Activated B cell treated with CpG ODN at 0.5 μM for 24 hours (primary cell): ENCODE measurements at places on chromosomes 13 and 19.

GRCh38 chr19:6060600-6061375, 49.5 kb downstream of the RFX2 start:
- DNase-seq = no peak

GRCh38 chr19:19077103-19077502, 13.3 kb downstream of the SLC25A42 start:
- no peak for DNase-seq

DNA sequence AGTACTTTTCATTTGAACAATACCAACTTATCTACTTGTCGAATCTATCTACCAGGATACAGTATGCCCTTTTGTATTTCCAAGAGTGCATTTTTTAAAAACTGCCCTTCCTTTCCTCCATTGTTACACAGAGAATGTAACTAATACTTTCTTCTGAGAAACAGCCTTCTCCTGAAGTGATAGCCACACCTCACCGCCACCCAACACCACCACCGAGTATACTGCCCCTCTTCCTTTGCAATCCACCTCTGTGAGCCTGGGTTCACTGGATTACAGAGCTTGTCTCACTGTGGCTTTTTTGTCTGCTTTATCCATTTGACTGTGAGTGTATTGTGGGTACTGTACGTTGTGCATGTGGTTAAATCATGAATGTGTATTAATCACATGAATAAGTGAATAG, 305.4 kb downstream of the KLF12 start:
- no peak for DNase-seq

GRCh38 chr19:44984005-44984404, 17.3 kb upstream of the RELB start:
- no peak for DNase-seq

- no peak for DNase-seq
These were observed 77.3 kb upstream of the SIAH3 start for GRCh38 chr13:45928843-45929242.

GRCh38 chr13:29129616-29130015, 309.5 kb downstream of the MTUS2 start:
- DNase-seq = no peak

DNA sequence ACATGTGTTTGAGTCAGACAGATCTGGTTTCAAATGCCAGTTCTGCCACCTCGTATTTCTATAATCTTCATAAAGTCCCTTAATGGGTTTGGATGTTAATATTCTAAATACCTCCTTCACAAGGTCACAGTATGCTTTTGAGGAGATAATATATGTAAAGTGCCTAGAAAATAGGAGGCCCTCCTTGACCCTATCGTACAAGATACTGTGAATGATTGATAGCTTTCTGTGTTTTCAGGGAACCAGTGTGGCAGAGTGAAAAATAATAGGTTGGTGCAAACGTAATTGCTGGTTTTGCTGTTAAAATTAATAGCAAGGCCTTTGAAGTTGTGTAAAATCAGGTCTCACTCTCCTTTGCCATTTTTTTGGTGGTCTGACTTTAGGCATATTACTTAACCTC, 77.5 kb upstream of the SCEL start:
- no peak for DNase-seq

- peak; percentile 55 for DNase-seq
These were observed 4.5 kb upstream of the RAB3A start for GRCh38 chr19:18208098-18208951.

GRCh38 chr19:14514215-14514863, 3.9 kb downstream of the DNAJB1 start:
- DNase-seq = no peak

GRCh38 chr13:51734786-51735185, 69.2 kb downstream of the DHRS12 start:
- no peak for DNase-seq

DNA sequence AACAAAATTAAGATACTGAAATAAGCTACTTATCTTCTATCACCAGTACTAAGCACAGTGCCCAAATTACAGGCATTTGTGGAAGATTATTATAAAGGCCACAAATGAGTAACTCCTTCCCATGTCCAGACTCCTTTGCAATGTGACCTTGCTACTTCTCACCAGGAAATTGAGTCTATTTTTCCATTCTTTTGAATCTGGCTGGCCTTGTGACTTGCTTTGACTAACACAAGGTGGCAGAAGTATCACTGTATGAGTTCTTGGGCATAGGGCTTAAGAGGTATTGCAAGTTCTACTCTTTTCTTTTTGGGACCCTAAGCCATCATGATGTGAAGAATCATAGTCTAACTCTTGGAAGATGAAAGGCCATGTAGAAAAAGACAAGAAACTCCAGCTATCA, 49.9 kb downstream of the UGGT2 start:
- no peak for DNase-seq

DNA sequence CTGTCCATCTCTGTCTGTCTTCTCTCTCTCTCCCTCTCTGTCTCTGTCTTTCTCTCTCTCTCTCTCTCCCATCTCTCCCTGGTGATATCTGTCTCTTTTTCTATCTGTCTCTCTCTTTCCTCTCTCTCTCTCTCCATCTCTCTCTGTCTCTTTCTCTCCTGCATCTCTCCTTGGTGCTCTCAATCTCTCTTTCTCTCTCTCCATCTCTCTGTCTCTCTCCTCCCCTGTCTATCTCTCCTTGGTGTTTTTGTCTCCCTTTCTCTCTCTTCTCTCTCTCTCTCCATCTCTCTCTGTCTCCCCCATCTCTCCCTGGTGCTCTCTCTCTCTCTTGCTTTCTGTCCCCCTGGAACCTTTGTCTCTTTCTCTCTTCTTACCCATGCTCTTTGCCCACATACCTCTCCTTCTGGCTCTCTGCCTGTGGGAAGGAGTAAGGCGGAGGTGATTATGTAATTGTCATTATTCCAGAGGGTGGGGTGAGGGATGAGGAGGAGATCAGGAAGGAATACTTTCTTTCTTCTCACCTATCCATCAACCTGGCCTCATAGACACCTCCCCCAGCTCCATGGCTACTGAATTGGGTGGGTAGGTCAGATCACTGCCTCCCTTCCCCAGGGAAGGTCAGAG, 30.9 kb upstream of the CYP2B6 start:
- no peak for DNase-seq

DNA sequence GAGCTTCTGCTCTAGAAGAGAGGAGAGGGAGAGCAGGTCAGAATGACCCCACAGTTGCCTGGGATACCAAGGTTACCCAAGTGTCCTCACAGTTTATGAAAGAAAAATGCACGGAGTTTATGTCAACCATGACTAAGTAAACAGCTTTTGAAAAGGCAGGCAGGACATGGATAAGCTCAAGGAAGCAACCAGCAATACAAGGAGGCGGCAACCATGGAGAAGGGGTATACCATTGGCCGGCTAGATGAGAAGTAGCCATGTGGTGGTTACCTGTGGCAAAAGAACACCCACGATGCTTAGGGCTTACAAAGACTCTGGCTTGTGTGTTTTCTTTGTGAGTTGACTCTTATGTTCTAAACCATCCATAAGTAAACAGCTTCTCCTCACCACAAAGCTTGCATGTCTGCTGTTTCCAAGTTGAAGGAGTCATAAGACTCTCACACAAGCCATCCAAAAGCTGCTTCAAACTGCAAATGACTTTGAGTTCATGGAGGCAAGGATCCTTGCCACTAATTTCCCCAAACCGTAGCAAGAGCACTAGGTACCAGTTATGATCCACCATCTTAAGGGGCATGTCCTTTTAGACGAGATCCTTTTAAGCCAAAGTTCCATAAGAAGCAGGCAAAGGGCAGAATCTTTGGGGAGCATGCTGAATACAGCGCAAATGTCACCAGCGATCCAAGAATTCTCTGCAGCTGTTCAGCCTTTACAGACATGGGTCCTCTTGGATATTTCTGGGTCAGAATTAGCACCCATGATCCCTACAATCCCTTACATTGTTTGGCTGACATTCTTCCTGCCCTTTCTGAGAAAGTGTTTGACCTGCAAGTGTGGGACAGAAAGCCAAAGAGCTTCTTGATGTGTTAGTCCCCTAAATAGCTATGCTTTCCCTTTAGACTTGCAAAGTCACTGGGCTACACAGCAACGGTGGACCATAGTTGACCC, 74.8 kb upstream of the IPO5 start:
- DNase-seq = no peak

DNA sequence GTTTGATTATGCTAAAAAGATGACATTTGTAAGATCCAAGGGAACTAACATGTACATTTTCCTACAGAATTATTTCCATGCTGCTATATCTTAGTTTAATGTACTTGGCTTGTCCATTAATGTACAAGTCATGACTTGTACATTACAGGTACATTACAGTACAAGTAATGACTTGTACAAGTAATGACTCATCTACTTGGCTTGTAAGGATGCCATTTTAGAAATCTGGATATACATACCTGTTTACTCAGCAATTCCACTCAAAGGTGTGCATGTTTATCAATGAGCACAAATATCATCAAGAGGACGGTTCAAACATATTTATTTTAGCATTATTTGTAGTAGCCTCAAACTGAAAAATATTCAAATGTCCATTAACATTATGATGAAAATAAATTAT, 87.0 kb upstream of the TRPC4 start:
- no peak for DNase-seq

DNA sequence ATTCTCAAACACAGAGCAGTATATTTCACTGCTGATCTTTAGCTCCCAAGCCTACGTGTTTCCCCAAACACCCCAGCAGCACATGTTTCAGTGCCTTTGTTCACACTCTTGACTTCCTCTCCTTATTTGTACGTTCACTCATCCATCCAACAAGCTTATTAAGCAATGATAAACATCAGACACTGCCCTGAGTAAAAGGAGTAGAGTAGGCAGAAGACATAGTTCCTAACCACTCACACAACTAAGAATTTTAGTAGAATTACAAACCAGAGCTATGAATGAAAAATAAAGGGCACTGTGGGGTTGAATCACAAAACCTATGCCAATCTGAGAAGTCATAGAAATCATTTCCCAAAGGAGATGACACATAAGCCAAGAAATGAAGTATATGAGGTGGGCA, 213.5 kb downstream of the DIAPH3 start:
- DNase-seq = no peak
